ELR (cell line): ENCODE measurements at places on chromosomes 3 and 15.

GRCh38 chr15:73914145-73914544 is 12.1 kb upstream of the LOXL1 start:
- DNase-seq = no peak

DNA sequence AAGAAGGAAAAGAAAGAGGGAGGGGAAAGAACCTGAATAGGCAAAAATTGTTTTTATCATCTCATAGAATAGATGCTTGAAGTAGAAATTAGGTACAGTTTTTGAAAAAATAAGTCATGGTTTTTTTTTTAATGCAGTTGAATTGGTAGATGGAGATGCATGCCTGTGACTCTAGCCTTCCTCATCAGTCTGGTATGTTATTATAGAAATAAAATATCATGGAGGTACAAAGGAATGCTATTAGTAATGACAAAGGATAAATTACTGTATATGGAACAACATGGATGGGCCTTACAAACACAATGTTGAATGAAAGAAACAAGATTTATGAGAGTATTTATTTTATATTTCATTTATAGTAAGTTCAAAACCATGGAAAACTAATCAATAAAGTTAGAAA is 162.4 kb upstream of the GALNT15 start:
- DNase-seq = peak; percentile 79

- DNase-seq = peak; percentile 57
Measured at GRCh38 chr3:98699132-98699531, 64.0 kb upstream of the ST3GAL6 start.

- no peak for DNase-seq
Measured at GRCh38 chr3:194458131-194458530, 28.7 kb downstream of the ATP13A3 start.

DNA sequence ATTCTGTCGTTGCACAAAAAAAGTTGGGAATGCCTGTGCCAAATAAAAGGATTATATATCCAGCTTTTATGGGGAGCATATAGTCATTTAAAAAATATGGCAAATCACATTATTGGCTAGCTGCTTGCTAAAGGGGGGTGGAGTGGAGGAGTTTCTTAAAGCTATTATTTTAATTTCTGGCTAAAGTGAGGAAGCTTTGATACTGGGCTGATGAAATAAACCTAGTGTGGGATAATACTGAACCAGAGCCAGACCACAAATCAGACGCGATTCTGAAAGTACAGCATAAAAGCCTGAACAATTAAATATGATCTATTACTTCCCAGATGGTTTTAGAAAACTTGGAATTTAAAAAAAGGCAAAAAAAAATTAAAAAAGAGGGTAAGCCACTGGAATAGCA is 14.4 kb downstream of the POLR2M start:
- DNase-seq = no peak

GRCh38 chr3:192371870-192372400 is 355.4 kb downstream of the FGF12 start:
- DNase-seq = no peak

DNA sequence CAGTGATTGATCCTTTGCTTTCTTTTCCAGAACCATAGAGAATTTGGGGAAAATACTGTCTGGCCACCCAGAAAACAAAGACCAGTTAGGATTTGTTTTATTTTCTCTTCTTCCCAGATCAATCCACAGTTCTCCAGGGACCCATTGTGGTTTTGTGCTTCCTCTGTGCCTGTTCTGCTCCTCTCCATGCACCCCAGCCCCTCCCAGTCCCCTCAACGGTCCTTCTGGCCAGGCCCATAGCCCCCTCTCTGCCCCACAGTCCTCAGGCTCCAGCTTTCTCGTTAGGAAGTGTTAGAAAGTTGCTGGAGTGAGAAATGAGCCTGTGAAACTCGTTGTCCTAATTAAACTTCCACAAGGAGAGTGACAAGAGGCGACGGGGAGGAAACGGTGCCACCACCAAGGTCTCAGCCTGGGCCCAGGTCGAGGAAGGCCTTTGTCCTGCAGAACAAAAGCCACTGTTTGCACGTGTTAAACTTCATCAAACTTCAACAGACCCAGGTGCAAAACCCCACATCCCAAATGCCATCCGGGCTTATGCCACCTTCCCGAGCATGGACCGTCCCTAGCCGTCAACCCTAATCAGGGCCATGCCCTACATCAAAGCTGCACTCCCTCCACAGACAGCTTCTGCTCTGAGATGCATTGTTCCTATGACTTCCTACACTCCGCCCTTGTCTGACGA is 18.7 kb upstream of the ALDH1A3 start:
- DNase-seq = no peak

GRCh38 chr3:159693226-159693625 is 295.4 kb upstream of the IL12A start:
- DNase-seq = no peak

- peak; percentile 33 for DNase-seq
Measured at GRCh38 chr3:61981060-61981459, 392.3 kb downstream of the FEZF2 start.

GRCh38 chr15:58139989-58140522 is 1.9 kb downstream of the AQP9 start:
- no peak for DNase-seq

- no peak for DNase-seq
Measured at GRCh38 chr3:147377412-147378367, 28.7 kb downstream of the ZIC4 start.

- DNase-seq = no peak
Measured at GRCh38 chr15:77589839-77590238, 42.9 kb downstream of the LINGO1 start.

DNA sequence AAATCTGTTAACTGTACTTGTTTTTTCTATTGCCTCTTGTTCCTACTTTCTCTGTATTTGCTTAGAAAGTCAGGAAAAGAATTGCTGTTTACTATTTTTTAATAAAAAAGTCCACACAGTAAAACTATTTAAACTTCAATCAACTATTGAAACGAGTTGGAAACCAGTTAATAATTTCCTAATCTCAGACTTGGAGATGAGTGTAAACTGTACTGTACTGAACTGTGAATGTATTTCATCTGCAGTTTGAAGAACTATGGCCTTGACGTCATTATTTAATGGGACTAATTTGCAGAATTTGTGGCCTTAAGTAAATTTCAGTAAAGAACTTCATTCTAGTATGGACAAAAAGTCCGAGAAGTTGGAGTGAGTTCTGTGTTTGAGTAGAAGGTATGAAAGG is 89.1 kb downstream of the LRRC28 start:
- no peak for DNase-seq

GRCh38 chr3:53673722-53674350 is 172.4 kb downstream of the CHDH start:
- no peak for DNase-seq

DNA sequence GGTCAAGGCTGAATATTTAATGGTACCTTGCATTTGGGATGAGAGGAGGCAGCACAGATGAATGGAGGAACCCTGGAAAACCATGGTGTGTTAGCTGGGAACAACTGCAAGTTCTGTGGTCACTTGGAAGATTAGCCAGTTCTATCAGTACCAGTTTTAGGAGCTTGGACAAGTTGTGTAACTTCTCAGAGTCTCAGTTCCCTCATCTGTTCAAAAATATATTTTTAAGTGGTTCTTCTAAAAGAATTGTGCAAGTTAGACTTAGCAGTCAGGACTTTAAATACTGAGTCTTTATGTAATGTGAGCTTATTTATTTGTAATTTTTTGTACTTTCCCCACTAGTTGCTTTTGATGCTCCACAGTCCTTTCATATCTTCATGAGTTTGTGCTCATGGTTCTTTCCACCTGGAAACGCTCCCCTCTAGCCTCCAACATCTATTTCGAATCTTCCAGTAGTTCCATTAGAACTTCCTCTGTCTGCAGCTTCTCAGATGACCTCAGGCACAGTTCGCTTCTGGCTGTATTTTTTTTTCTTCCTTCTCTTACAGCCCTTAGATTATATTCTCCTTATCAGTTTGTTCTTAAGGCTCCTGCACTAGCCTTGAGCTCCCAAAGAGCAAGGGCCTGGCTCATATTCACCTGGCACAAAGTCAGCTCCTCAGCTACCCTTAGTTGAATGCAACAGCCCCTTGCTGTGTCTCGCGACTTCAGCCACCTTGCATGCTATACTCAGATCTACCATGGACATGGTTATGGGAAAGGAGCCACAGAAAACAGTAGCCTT is 27.1 kb downstream of the ITPR1 start:
- DNase-seq = no peak

GRCh38 chr15:79025802-79026201 is 64.8 kb downstream of the RASGRF1 start:
- no peak for DNase-seq

- peak; percentile 93 for DNase-seq
Measured at GRCh38 chr15:79004336-79004735, 59.5 kb upstream of the CTSH start.

DNA sequence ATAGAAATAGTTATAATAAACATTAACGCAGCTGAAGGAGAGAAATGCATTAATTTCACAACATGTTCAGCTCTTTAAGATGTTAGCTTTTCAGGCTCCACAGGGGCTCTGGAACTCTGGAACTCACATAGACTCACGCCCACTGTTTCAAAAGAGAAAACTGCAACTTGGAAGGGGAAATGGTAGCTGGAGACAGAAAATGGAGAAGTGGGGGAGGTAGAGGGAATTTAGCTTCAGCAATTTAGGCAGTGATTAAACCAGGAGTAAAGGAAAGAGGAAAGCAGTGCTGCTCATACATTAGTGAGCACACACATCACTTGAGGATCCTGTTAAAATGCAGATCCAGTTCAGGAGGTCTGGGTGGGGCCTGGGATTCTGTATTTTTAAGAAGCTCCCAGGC is 274.8 kb upstream of the TRIM42 start:
- DNase-seq = no peak

DNA sequence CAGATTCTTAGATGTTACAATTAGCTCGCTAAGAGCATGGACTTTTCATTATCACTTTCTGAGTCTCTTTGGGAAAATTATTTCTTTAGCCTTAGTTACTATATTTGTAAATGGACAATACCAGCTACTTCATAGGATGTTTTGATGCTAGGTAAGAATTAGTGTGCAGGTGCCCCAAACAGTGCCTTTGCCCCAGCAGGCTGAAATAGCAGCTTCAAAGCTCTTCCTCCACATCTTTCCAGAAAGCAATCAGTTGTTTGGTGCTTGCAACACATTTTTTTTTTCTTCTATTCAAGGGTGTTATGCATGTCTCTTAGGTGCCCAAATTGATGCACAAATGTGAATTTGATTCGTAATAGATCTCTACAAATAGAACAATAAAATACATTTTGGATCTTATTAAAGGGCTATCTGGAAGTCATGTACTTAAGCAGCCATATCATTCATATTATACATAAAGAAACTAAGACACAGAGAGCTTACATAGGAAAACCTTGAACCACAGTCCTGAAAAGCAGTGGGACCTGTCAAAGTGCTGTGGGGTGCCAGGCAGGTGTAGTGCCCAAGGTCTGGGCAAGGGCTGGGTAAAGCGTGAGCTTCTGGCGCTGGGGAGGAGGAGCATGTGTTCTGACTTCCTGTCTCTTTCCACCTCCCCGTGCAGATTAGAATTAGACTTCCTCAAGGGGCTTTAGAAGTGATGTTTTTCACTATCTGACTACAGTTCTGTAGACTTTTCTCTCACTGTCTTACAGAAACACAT is 62.9 kb downstream of the FNDC3B start:
- DNase-seq = no peak

DNA sequence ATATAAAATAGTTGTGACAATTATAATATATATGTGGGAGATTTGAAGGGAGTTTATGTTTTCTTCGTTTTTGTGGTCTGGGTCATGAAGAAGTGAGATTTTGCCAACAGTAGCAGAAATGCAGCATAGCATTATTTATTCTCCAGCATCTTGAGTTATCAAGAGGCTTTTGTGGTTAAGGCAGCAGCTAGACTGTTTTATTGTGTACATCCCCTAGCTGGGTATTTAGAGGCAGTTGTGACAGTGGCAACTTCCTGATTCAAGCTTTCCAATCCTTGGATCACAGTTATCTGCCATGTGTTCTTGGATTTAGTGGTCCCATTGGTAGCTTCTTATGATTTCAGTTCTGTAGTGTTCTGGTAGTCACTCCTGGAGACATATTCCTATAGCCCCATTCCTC is 29.0 kb downstream of the ARIH1 start:
- no peak for DNase-seq

DNA sequence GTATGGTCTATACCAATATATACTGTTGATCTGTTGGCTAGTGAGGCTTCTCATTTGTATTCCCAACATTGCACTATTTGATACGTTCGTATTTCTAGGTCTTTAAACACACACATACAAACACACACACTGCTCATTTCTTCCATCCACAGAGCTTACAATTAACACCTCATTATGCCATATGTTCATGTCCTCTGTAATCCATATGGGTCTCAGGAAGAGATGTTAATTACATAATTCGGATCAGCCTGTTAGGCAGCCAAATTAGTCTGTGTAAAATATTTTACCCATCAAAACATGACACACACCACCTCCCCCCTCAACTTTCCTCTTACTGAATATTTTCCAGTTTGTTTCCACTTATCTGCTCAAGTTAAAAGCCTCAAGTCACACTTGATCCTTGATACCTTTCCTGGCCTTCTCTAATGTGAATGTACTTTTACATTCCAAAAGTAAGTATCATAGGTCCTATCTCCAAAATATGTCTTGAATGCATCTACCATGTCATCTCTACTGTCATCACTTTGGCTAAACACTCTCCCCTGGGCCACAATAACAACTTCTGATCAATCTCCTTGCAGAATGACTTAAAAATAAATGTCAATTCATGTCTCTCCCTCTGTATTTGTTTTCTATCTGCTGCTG is 28.2 kb downstream of the EOGT start:
- no peak for DNase-seq

GRCh38 chr15:84953726-84954125 is 27.9 kb upstream of the PDE8A start:
- no peak for DNase-seq

DNA sequence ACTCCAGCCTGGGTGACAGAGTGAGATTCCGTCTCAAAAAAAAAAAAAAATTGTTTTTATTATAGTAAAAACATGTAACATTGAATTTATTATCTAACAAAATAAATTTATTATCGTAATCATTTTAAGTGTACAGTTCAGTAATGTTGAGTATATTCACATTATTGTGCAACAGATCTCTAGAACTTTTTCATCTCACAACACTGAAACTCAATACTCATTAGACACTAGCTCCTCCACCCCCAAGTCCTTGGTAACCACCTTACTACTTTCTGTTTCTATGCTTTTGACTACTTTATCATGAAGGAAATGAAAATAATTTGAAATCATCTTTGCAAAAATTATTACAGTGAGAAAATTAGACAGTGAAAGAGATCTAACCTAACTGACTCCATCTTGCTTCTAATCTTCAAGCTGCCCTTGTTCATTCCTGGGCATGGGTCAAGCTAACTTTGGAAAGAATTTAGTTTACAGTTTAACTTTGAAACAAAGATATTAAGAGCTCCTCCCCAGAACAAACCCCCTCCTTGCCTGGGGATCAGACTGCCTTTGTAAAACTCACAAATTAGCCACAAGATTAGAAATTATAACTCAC is 15.0 kb upstream of the FYCO1 start:
- no peak for DNase-seq

- no peak for DNase-seq
Measured at GRCh38 chr15:49852756-49853155, 231.9 kb downstream of the DTWD1 start.
